ENCODE measurements at places on chromosomes 1 and 21.

GRCh38 chr21:16055014-16055413 lies 325.2 kb downstream of the USP25 start:
- peak; percentile 10 for DNase-seq

DNA sequence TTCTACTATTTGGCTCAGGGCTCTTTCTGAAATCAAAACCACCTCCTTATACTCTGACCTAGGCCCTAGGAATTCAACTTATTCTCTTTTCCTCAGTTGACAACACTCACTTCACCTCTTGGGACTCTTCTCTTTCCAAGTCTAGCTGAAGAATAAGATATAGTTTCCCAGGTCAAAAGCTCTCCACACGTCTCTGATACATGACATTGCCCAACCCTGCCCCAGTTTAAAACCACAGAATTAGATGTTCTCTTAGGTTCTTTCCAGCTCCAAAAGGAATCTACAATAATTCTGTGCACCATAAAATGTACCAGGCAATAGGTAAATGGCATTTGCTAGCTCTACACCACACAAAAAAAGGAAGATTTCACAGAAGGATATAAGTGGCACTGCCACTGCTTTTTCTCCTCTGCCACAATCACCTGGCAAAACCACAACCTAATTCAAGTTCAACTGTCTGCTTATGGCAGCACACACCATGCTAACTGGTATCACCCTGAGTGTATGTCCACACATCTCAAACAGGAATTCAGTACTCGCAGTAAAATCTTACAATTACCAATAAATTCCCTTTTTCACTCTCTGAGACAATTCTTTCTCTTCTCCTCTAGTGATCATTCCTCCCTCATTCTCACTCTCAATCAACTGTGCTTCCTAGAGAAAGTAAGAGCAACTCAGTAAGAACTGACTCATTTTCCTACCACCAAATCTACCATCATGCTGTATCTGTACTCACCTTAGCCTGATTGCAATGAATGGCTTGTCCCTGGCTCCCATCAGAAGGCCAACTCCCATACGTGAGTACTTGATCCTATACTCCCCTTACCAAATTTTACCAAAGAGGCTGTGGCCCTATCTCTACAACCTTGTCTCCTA lies 27.3 kb downstream of the ZBTB8OS start:
- no peak for DNase-seq

DNA sequence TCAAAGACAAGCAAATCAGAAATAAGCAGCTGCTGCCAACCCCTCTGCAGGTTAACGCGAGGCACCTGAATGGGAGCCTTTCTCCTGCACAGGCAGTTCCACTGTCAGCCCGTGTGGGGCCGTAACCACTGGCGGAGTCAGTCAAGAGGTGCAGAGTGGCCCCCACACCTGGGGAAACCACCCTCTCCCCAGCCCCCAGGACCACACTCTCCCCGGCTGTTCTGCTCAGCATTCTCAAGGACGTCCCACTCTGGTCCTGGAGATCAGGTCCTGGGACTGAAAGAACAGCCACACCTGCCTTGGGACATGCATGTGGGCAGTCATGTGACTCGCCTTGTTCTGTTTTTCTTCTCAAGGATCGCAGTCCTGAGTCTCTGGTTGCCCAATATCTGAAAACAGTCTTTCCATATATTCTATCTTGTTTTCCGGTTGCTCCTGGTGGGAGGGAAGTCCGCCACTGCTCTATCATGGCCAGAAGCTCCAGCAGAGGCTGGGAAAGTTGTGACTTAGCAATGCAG lies 252.5 kb downstream of the PTPRU start:
- DNase-seq = no peak

DNA sequence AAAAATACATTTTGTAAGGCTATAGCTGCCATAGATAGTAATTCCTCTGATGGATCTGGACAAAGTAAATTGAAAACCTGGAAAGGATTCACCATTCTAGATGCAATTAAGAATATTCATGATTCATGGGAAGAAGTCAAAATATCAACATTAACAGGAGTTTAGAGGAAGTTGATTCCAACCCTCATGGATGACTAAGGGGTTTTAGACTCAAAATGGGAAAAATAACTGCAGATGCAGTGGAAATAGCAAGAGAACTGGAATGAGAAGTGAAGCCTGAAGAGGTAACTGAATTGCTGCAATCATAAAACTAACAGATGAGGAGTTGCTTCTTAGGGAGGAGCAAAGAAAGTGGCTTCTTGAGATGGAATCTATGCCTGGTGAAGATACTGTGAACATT lies 230.8 kb downstream of the KCTD3 start:
- no peak for DNase-seq

DNA sequence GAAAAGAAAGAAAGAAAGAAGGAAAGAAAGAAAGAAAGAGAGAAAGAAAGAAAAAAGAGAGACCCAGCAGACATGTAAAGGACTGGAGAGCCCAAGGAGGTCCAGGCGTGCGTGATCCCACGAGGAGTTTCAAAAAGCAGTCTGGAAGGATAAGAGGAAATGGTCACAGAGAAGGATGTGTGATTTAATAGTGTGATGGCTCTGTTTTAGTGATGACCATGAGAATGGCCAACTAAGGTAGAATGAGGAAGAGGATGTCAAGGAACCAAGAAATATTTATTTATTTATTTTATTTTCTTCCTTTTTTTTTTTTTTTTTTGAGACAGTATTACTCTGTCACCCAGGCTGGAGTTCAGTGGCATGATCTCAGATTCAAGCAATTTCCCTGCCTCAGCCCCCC lies 25.5 kb downstream of the PTGS2 start:
- DNase-seq = no peak

GRCh38 chr21:15007716-15008296 lies 57.0 kb downstream of the NRIP1 start:
- no peak for DNase-seq

- DNase-seq = no peak
Observed at GRCh38 chr1:206951318-206952100, 5.2 kb upstream of the PIGR start.

DNA sequence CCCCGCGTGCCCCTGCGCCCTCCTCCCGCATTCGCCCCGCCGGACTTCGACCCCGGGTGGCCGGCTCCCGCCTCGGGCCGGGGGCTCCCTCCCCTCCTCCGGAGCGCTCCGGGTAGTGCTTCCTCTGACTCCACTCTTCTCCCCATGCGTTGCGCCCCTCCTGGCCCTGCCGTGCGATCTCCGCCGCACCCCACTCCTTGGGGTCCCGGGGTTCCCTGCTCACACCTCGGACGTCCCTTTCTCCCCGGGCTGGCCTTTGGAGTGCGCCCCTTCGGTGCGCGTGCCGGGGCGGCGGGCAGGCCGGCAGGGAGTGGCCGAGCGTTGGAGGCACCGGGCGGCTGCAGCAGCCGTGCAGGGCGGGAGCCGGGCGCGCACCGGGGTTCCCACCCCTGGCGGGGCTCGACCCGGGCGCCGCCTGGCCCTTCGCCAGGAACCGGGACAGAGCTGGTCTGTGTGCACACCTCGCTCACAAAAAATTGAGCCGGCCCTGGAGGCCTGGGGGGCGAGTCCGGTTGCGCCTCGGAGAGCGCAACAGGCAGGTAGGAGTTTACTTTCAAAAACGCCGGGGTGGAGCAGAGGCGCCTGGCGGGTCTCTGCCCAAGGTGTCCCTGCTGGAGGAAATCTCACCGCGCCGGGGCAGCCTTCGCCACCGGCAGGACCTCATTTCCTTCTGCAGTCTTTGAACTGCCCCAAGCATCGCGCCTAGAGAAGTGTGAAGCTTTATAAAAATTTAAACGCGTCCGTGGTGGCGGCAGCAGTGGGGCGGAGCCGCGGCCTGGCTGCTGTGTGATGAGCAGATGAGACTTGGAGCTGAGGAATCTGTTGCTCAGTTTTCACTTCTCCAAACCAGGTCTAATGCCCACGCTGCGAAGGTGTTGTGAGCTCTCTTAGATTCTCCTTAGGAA lies 650 bp downstream of the VANGL1 start:
- DNase-seq = peak; percentile 49

DNA sequence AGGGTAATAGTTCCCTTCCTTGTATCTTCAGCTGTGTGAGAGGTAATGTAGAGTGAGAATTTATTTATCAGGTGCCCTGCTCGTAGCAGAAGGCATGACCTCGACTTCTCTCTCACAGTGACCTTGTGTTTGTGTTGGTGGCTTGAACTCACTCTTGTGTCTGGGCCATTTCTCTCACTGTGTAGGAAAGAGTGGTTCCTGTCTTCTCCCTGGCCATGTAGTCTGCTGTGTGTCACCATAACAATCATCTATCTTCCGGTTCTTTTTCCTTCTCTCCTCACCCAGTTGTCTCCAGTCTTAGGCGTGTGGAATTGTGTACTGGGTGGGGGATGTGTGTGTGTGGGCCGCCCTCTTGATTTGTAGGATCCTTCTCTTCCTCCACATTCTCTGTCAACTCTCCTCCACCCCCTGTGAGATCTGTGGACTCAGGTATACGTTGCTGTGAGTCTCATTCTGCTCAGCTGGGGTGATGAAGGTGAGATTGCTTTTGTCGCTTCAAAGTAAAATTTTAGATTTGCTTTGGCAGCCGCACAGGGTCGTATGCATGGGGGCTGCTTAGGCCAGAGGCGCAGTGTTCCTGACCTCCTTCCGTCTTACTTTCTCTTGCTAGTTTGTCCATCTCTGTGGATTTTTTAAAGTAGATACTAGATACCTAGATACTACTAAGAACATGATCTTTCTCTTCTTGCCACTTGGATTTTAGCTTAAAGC lies 31.6 kb downstream of the MAPKAPK2 start:
- no peak for DNase-seq

- DNase-seq = no peak
Observed at GRCh38 chr21:33828577-33828976, 87.0 kb downstream of the ATP5PO start.

GRCh38 chr1:160905617-160905989 lies 20.6 kb upstream of the ITLN1 start:
- no peak for DNase-seq

DNA sequence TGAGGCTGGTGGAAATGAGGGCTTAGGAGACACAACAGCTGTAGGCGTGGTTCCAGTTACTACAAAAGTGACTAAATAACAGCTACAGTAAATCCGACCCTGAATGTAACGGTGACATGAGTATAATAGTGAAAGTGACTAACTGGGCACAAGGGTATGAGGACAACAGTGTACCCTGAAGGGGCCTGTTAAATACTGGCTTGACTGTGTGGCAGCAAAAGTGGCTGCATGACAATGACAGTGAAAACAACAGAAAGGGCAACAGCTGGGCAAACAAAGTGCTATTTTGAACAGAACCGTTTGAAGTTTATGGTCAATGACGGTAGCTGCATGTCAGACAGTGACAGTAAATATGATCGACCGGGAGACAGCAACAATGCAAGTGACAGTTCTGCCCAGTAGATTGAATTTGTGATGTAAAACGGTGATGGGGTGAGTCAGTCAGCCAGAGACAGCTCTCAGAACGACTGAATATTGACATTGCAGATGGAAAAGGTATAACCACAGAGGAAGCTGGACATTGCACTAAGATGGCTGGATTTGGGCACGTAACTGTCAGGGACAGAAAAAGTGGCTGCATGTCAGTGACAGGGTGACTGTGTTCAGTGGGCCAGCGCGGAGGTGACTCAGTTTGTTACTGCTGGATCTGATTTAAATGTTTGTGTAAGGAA lies 1.2 kb upstream of the ZBTB40 start:
- no peak for DNase-seq

DNA sequence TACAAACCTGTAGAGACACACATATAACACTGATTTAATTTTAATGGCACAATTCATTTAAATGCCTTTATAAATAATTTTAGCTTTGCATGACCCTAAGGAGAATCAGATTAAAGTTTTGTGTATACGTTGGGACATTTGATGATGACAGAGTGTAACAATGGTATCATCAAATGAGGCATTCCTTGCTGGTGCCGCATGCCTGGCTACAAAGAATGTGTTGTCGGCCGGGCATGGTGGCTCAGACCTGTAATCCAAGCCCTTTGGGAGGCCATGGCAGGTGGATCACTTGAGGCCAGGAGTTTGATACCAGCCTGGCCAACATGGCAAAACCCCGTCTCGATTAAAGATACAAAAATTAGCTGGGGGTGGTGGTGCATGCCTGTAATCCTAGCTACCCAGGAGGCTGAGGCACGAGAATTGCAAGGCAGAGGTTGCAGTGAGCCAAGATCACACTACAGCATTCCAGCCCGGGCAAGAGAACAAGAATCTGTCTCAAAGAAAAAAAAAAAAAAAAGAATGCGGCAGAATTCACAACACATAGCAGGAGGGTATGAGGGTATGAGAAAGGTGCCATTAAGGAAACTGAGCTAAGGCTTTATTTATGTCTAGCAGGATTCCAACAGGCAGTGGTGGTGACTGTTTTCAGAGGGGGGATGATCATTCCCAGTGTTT lies 58.9 kb downstream of the PTPN14 start:
- no peak for DNase-seq

DNA sequence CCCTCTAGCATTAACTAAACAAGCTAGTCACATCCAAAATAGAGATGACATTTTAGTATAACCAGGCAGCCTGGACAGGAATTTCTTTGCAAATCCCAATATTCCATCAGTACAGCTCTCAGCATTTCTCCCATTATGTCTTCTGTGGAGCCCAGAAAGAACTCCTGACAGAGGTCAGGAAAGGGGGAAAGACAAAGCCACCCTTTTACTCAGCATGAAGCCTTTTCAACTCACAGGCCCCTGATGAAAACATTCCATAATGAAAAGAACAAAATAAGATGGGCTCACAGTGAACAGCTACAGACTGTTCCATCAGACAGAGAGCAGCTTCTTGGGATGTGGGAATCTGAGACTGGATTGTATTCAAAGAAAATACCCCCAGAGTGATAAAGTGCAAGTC lies 80.6 kb downstream of the TEX35 start:
- no peak for DNase-seq

DNA sequence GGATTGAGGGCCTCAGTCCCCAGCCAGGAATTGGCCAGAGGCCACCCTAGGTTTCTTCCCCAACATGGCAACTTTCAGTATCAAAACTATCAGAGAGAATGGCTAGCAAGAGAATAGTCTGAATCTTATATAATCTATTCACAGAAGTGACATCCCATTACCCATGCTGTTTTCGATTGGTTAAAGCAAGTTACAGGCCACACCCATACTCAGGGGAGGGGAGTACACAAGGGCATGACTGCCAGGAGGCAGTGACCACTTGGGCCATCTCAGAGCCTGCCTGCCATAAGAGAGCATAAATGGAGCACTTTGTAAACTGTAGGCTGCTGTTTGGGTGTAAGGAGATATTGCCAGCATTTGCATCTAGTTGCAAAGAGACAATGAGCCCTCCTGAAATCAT lies 65.4 kb downstream of the FAM163A start:
- DNase-seq = no peak

Data from NCI-H187 (cell line).